ENCODE measurements at places on chromosomes 6 and 20.

GRCh38 chr20:35087791-35088190, 4.8 kb downstream of the TRPC4AP start:
- DNase-seq: no peak

- DNase-seq: no peak
These were observed 35.8 kb upstream of the TMEM14A start for GRCh38 chr6:52635049-52635577.

DNA sequence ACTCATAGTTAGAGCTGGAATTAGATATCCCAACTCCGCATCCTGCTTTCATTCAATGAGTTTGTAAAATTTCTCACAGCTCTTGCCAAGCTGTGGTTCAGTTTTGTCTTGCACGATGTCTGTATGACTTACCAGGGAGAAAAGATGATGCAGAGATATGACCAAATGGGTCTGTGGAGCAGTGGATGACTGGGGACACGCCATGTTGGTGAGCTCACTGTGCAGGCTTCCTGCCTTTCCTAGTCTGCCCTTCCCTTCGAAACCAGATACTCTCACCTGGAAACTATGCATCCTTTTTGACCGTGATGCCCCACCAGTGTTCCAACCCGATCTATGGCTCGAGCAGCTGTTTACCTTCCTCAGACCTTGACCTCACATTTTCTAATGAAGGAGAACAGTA, 262.7 kb upstream of the BMP2 start:
- no peak for DNase-seq

DNA sequence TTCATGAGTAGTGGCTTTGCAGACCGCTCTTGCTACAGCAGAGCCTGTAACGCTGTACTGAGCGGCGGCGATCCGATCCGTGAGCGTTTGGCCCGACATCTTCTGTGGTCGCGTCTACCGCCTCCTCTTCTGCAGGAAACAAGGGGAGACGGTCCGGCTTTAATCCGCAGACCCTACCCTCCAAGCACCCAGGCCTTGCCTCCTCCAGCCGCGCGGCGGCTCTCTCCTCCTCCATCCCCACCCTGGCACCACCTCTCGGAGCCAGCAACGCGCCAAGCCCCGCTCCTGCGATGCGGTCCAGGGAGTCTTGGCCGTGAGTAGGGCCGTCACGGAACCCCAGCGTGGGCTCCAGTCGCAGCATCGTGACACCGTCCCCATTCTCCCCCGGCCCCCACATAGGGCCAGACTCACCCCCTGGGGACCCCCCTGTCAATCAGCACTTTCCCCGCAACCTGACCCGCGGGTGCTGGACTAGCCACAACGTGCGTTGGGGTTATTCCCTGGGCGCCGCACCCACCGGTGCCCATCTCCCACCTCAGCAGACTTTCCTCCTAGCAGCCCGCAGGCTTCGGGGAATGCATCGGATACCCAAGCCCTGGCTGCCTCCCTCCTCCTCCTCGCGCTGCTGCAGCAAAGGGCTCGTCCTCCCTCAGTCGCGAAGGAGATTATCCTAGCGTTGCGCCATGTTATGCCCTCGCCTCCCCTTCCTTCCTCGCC, 914 bp downstream of the SNAP91 start:
- no peak for DNase-seq

- no peak for DNase-seq
These were observed 44.8 kb downstream of the AKAP12 start for GRCh38 chr6:151284548-151285017.

DNA sequence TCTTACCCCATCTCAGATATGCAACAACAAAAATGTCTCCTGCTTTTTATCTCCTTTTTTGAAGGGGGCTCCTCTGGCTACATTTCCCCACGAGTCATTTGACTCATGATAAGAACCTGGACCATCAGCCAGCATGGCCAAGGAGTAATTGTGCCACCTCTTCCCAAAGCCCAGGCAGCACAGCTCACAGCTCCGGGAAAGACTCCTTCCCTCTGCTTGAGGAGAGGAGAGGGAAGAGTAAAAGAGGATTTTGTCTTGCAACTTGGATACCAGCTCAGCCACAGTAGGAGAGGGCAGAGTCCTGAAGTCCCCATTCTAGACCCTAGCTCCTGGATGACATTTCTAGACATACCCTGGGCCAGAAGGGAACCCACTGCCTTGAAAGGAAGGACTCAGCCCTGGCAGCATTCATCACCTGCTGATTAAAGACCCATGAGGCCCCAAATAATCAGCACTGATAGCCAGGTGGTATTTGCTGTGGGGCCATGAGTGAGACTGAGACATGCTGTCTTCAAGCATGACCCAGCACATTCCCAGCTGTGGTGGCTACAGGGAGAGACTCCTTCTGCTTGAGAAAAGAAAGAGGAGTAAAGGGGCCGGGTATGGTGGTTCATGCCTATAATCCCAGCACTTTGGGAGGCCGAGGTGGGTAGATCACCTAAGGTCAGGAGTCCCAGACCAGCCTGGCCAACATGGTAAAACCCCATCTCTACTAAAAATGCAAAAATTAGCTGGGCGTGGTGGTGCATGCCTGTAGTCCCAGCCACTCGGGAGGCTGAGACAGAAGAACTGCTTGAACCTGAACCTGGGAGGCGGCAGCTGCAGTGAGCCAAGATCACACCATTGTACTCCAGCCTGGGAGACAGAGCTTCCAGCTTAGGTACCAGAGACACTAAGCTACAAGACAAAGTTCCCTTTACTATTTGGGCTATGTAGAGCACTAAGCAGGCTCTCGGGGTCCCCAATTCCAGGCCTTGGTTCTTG, 28.1 kb downstream of the NCOA6 start:
- no peak for DNase-seq

- DNase-seq: no peak
These were observed 1.8 kb downstream of the SERPINB6 start for GRCh38 chr6:2969549-2969948.

GRCh38 chr6:112274774-112275173, 20.4 kb upstream of the LAMA4 start:
- DNase-seq: no peak

DNA sequence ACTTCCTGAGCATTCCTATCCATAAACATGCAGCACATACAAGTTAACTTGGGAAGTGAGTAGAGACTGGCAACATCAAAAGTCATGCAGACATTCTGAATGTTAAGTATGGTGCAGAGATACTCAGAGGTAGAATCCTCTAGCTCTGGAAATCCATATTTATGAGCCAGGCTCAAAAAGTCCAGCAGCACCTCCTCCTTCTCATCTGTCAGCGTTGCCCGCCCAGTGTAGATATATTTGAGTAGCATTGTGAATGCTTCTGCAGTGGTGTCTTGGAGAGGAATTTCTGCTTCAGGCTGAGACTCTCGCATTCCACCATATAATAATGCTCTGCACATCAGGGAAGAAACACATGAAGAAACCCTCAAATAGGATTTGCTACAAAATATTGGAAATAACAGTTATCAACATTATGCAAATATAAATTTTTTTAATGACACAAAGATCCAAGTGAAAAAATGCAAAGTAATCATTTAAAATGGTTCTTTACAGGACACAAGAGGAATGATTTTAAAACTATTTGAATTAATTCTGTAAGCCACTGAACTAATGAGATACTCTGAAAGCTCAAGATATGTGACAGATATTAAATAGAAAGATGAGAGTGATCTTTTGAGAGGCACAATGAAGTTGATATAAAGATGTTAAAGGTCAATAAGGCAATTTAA, 45.6 kb downstream of the BTBD9 start:
- no peak for DNase-seq

GRCh38 chr6:144460327-144461095, 175.4 kb downstream of the UTRN start:
- peak; percentile 19 for DNase-seq

GRCh38 chr6:83510791-83511190, 1.5 kb upstream of the PRSS35 start:
- no peak for DNase-seq
